Large intestine (tissue), 12 donors: ENCODE measurements at places on chromosomes 1 and 21. TPM values are rescaled to one million over a fixed set of nuclear protein-coding genes. Genes with fewer than 3 reads are reported as not detected.

SPRR4 gene
- not detected for polyA plus RNA-seq

- no peak for DNase-seq
Measured at GRCh38 chr1:147712605-147713004, 42.3 kb upstream of the ACP6 start.

DNA sequence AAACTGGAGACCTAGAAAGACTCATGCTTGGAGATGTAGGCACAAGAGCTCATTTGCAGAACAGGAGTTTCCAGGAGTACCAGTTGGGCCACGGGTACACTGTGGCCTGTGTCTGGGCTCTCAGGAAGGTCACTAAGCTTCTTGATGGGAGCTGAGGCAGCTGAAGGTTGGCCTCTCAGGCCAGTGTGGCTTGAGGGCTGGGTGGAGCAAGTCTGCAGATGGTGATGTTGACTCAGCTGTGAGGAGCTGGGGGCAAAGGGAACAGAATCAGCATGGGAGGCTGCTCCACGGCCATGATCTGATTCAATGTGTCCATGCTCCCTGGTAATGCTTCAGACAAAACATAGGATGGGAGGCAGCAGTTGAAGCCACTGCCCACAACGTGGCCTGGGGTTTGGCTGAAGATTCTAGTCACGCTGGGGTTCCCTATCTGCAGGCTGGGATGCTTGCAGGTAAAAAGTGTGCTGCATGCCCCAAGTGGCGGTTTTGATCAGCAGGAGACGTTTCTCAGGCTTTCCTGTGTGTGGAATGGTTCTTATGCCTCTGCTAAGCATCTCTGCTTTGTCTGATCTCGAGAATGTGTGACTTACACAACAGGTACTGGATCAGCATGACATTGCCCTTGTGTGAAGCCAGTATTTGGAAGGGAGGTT, 15.4 kb upstream of the TENT5C start:
- DNase-seq: no peak

- DNase-seq: no peak
Measured at GRCh38 chr1:184911830-184912229, 62.5 kb downstream of the NIBAN1 start.

DNA sequence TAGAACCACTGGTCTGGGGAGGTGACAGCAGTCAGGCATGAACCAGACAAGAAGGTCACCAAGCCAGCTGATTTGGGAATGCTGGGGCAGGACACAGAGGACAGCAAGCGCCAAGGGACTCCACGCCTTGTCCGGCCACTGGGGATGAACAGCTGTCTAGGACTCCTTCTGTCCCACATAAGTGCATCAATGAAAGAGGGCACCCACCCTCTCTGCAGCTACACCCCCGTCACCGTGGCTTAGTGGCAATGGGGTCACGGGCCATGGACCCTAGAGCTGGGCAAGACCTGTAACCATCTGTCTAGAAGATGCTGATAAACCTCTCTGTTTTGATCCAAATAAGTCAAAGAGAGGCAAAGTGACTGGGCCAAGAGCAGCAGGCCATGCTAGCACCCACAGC, 16.8 kb downstream of the UBE2G2 start:
- DNase-seq: no peak

GRCh38 chr21:34965200-34966174, 83.6 kb downstream of the RUNX1 start:
- DNase-seq: no peak

DNA sequence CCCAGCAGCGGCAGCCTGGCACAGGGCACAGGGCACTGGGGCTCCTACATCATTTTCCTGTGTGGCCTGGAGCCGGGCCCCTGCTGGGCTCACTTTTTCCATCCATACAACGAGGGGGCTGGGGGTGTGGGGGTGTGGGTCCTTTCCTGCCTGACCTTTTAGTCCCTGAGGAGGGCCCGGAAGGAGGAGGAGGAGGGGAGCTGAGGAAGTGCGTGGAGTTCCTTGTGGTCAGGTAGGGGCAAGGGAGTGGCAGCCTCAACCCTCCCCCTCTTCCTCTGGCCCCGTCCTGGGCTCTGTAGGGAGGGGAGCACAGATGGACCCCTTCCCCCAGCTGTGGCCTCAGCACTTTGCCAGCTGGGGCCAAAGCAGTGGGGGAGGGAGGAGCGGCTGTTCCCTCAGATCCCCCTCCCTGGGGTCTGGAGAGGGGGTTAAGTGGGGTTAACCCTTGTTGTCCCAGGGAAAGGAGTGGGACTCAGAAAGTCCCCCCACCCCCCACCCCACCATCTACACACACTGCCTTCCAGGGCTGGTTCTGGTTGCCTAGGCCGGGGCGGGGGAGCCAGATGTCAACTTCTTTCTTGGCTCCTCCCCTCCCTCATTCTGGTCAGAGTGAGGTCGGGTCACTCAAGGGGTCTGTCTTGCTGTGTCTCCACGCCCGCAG, 5.7 kb downstream of the NTRK1 start:
- no peak for DNase-seq
